HepG2 (cell line): ENCODE measurements at places on chromosomes 4 and X. TPM values are rescaled to one million over a fixed set of nuclear protein-coding genes. Genes with fewer than 3 reads are reported as not detected.

The RTL9 gene
- 0.01 TPM in 1 of 2 replicates, not detected in the other for polyA plus RNA-seq

The TTC29 gene
- polyA plus RNA-seq, result not detected in 2 replicates

The NAA11 gene
- polyA plus RNA-seq, result not detected in 2 replicates

The TIGD2 gene
- 3.1 and 3.8 TPM in 2 replicates for polyA plus RNA-seq

The F8 gene
- 0.37 and 0.61 TPM in 2 replicates for polyA plus RNA-seq

The MBNL3 gene
- polyA plus RNA-seq, result 184 and 257 TPM in 2 replicates

The SRPX gene
- 0.13 and 0.30 TPM in 2 replicates for polyA plus RNA-seq

The MED12 gene
- polyA plus RNA-seq, result 9.4 and 13.5 TPM in 2 replicates

The SPANXN3 gene
- polyA plus RNA-seq, result not detected in 2 replicates

The USP17L12 gene
- polyA plus RNA-seq, result not detected in 2 replicates

The AMBN gene
- not detected in 2 replicates for polyA plus RNA-seq

The PDGFRA gene
- 0.03 TPM in 1 of 2 replicates, not detected in the other for polyA plus RNA-seq
